ENCODE measurements at places on chromosomes 4 and X. TPM values are rescaled to one million over a fixed set of nuclear protein-coding genes. Genes with fewer than 3 reads are reported as not detected.

TRIM2 gene
- total RNA-seq, result 16.4 TPM

UXT gene
- 95.7 TPM for total RNA-seq

GRPR gene
- total RNA-seq, result 0.28 TPM

DNA sequence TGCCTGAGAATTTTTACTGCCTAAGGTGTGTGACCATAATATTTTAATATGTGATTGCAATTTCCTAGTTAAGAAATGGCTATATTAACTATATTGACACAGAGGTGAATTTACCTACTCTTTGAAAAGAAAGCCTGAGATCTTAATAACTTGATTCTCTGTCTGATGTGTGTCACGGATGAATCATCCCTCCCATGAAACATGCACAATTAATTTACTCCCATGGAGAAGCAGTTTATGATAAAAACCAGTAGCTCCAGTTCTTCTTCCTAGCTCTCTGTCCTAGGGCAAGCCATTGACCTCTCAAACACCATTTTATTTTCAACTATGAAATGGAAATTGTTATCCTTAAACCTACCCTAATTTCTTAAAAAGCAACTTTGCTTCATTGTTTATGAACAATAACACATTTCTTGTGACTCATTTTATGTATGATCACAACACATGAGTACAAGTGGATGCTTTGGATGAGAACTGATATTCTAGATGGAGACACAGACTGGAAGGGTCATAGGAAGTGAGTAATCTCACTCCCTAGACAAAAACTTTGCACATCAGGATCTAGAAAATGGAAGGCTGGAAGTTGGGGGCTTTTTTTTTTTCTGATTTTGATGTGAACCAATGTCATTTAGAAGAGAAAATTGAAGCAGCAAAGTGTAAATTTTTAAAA, 438.3 kb downstream of the GPAT3 start:
- H3K27ac ChIP-seq, result no peak overlapping the region
- no peaks in the 10 kb centered on the region for H3K27me3 ChIP-seq
- H3K36me3 ChIP-seq, result no peaks in the 10 kb centered on the region
- no peak for DNase-seq

- no peaks in the 10 kb centered on the region for H3K4me1 ChIP-seq
- no peaks in the 10 kb centered on the region for H3K27me3 ChIP-seq
- no peak overlapping the region for H3K27ac ChIP-seq
- DNase-seq, result no peak
- H3K4me3 ChIP-seq, result no peak overlapping the region
Measured at GRCh38 chrX:258291-259040, 22.7 kb upstream of the PLCXD1 start.
